ENCODE measurements at places on chromosomes 1 and 21.
A peak's percentile ranks its signal among the peaks of the same experiment; 100 is the strongest.

DNA sequence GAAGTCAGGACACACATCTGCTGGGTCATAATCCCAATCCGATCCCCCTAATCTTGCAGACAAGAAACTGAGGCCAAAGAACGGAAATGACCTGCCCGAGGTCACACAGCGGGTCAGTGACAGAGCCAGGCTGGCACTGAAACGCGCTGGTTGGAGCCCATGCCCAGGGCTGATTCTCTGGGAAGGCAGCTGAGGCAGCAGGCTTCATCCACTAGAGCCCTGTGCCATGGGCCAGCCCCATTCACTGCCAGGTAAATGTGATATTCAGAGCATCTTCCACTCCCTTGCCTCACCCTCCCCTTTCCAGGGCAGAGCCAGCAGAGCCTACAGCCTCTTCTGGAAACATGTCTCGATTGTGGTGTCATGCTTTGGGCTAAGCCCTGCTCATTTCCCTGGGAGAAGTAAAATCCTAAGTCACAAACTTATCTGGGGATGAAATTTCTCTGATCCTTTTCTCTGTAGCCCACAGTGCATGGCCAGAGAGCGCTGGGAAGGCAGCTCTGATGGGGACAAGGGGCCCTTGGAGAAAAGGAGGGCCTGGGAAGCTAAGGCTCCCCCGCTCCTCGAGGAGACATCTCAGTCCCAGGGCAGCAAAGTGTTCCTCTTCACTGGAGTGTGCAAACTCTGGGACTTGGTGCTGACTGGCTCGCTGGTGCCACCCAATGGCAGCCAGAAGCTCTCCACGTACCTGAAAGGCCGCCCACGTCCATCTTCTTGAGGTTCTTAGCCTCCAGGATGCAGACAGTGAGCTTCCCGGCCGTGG lies 110.4 kb downstream of the SYT2 start:
- DNase-seq, result peak; percentile 33

DNA sequence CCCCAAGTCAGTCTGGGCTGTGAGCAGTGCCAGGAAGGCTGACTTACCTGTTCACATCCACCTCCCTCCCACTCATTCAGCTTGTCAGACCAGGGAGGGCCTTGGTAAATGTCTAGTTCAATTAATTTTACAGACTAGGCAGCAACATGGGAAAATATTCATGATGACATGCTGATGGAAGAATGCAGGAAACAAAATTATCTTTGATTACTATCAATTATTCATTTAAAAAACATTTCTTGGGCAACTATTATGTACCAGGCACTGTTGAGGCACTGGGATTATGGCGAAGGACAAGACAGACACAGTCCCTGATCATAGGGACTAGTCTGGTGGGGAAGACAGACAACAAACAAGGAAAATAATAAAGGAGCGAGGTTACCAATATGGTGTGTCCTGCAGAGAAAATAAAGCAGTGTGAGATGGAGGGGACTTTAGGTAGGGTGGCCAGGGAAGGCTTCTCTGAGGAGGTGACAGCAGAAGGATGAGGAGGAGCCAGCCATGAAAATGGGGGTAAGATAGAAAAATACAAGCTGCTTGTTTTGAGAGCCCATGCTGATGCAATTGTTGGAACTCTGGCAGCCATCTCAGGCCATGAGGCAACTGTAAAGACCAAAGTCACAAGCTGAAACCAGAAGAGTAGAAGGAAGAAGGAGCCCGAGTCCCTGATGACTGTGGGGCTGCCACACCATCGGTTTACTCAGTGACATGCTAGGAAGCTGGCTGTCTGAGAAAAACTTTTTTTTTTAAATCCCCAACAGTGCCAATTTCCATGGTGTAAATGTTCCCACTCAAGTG lies 14.0 kb downstream of the TRIM62 start:
- DNase-seq, result no peak

GRCh38 chr21:45590246-45590725 lies 48.0 kb upstream of the SLC19A1 start:
- no peak for DNase-seq

DNA sequence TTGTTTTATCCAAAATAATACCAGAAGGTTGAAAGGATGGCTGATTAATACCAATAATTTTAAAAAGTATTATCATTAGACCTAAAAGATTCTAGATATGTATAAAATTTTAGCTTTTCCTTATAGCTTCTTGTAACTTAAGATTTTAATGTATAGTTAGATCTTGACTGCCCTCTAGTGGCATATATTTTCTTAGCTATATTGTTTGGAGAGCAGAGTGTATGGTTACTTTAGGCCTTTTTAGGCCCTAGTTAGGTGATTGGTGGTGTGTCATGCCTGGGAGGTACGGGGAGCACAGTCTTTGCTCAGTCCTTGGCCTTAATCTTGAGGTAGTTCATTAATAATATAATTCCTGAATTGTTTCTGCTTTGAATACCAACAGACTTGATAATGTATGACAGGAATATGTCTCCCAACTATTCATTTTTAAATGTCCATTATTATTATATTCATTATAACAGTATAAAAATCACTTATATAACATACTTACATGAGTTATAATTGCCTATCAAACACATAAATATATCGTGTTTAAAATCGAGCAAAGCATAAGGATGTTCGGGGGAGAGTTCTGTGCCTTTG lies 328.4 kb downstream of the ZP4 start:
- no peak for DNase-seq

DNA sequence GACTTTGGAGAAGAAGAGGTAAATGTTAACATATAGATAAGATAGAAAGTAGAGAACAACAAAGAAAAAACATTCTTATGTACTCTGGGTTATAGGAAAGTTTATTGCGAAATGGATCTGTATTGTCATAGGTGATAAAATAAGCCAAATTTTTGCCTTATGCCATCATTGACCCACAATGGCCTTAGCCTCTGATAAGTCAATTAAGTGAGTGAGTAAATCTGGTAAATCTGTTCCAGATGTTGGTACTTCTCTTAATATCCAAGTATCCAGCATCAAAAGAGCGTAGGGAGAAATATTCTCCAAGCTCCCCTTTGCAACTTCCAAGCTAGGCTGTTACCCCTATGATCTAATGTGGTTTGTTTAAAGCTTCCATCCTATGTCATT lies 38.3 kb upstream of the CLCA4 start:
- DNase-seq, result no peak

DNA sequence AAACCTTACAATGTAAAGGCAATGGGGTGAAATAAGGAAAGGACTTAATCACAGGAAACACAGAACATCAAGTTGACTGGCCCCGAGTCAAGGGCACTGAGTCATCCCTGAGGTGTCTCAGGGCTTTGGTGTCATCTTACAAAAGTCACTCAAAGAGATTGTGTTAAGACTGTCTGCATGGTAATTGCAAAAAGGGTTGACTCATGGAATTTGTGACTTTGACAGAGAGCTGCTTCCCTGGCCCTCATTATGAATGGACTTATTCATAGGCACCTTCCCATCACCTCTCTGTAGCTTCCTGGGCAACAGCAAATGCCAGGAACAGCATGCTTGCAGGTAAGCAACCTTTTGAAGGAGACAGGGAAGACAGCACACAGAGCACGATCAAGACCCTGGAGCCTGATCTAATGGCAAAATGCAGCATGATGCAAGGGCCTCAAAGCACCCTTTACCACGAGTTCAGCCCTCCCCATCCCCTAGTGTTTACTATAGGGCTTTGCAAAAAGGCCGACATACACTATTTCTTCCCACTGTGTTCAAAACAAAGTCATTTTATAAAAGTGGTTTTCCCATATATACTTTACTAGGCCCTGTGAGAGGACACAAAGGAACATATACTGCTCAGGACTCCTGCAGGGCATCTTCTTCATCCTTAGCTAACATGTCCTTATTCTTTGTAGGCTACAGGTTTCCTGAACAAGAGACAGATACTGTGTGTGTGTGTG lies 17.1 kb downstream of the ZP4 start:
- DNase-seq, result no peak

GRCh38 chr1:86137436-86137835 lies 19.1 kb downstream of the COL24A1 start:
- no peak for DNase-seq

GRCh38 chr1:8704866-8705506 lies 112.5 kb downstream of the RERE start:
- no peak for DNase-seq

DNA sequence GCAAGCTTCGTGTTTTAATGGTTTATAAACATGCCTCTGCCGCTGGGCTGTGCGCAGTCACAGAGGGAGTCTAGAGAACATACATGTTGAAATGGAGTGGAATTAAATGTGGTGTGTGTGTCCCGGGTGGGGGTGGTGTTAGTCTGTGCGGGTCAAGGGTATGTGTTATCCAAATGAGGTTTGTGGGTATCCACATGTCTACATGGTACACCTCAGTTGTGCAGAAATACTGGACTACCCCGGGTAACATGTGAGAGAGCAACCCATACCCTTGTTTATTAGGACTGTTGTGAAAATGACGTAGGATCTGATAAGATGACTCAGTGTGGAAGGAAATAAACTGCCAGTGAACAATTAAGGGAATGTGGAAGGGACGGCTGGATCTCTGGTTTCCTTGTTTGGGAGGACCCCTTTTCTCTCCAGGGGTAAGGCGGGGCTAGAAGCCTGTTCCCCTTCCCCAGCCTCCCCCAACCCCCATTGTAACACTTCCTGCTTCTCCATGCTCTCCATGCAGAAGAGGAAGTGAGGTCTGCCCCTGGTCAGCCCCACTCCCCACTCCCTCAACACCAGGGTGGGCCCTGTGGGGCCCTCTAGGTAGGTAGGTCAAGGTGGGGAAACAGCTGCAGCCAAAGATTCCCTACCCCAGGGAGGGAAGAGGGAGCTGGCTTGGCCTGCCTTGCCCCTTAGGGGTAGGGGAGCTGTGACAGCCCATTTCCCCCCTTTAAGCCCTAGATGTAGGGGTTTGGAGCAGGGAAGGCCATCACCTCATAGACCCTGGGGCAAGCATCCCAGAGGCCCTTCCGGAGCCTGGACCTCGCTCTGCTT lies 690 bp downstream of the EPS8L3 start:
- no peak for DNase-seq

GRCh38 chr1:234954613-234955012 lies 174.0 kb downstream of the TOMM20 start:
- DNase-seq, result no peak

DNA sequence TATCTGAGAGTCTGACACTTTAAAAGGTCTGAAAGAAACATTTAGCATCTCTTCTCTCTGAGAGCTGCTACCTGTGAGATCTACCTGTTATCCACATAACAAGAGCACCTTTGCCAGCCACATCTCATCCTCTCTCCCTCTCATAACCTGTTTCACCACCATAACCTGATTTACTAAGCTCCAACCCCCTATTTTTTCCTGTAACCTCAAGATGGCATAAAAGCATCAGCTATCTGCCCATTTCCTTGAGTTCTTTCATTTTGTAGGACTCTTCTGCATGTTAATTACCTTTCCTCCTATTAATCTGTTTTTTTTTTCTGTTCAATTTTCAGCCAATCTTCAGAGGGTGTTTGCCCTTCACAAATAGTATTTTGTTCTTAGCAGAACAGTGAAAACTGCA lies 136.5 kb upstream of the KCNK1 start:
- no peak for DNase-seq

DNA sequence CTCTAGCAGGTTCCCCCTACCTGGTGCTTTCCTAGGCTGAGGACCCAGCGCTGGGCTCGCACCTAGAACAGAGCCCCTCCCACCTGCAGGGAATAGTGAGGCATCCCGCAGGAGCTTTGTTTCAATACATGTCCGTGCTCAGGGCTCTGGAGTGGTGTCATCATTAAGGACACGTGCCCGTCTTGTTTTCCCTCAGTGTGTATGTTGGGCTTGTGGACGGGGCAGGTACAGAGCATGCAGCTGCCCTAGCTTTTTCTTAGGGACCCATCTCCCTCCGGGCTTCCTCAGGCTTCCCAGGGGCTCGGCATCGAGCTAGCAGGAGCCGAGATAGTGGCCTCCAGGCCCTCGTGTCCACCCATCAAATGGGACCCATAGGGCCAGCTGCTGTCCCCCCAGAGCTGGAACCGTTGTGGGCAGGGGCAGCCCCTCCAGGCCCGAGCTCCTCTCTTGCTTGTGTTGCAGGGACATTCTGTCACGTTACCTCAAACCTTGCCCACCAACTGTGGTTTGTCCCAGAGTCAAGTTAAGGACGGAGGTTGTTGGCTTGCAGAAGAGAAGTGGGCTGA lies 3.9 kb downstream of the TMEM201 start:
- DNase-seq, result no peak

GRCh38 chr1:226873771-226874578 lies 3.6 kb downstream of the PSEN2 start:
- no peak for DNase-seq

GRCh38 chr1:14476170-14476955 lies 122.1 kb upstream of the KAZN start:
- DNase-seq, result no peak

GRCh38 chr21:42621166-42621818 lies 32.1 kb upstream of the PDE9A start:
- DNase-seq, result no peak

DNA sequence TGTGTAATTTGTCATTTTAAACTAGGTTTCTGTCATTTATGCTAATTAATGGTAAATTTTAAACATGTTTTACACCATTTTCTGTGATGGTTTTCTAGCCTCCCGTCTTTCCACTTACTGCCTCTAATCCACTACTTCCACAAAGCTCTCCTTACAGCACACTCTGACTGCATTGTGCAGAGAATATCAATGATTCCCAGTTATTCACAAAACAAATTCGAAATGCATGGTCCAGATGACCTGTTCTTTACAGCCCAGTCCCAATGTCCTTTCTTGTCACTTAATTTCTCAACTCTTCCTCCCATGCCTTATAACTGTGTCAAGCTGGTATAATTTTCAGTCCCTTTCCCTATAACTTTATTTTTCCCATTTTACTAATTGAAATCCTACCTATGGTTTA lies 770.5 kb downstream of the USP25 start:
- no peak for DNase-seq
